Left renal pelvis (tissue), 4 donors: ENCODE measurements at places on chromosomes 5 and 9.

DNA sequence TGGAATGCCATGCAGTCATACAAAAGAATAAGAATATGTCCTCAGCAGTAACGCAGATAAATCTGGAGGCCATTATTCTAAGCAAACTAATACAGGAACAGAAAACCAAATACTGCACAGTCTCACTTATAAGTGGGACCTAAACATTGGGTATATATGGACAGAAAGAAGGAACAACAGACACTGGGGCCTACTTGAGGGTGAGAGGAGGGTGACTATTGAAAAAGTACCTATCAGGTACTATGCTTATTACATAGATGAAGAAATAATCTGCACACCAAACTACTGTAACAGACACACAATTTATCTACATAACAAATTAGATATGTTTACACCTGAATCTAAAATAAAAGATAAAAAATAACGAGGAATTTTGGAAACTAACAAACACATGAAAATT lies 38.8 kb downstream of the MEIKIN start:
- no peak for DNase-seq

GRCh38 chr5:141680751-141681201 lies 1.3 kb downstream of the ARAP3 start:
- DNase-seq = no peak

- DNase-seq = no peak
Measured at GRCh38 chr9:135664266-135664665, 1.2 kb downstream of the LCN9 start.

- no peak for DNase-seq
Measured at GRCh38 chr5:60690326-60690725, 9.6 kb downstream of the DEPDC1B start.

DNA sequence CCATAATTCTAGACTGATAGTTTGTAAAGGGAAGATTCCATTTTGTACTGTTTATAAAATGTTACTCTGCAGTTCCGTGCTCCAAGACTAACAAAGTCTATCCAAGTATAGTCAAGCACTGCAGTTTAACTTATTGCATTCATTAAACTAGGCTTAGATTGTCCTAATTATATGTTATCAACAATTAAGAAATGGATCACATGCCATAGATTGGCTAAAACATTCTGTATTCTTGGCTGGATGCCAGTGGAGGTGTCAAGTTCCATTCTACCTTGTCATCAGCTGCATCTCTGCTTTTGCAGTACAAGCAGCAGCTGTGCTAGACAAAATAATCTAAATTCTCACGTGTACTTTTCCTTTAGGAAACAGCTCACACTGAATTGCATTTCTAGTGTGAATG lies 69.4 kb upstream of the MEF2C start:
- no peak for DNase-seq
